ENCODE measurements at places on chromosomes 7 and 10.
A peak's percentile ranks its signal among the peaks of the same experiment; 100 is the strongest.

DNA sequence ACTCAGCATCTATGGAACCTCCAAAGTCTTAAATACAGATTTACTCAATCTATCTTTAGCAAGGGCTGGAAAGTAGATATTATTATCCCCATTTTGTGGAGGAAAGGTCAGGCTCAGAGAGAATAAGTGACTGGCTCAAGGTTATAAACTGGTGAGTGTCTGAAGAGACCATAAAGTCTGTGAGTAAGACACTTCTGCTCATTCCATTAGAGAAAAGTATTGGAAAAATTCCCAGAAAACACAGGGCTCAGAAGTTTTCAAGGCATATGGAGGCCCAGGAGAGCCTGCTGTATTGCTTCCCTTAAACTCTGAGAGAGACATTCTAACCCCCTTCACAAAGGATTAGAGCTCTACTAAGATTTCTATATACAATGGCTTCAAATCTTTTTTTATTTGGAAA lies 134.8 kb downstream of the PCDH15 start:
- no peak for DNase-seq

GRCh38 chr7:157553256-157553655 lies 216.5 kb downstream of the DNAJB6 start:
- DNase-seq: no peak

- no peak for DNase-seq
These were observed 68.0 kb upstream of the LRRC4 start for GRCh38 chr7:128099204-128099671.

DNA sequence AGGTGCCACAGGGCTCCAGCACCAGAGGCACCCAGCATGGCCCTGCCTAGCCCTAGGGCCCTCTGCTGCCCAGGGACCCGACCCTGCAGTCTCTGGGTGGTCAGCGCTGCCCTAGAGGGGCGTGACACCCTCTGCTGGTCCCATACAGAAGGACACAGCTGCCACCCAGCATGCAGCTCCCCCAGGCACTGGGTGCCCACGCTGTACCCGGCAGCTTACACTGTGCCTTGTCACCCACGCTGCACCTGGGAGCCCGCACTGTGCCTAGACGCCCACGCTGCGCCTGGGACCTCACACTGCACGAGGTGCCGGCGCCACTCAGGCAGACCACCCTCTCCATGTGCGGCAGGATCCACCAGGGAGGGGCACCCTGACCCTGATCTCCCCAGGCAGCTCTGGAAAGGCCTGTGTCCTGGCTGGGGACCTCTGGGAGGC lies 55.2 kb downstream of the PWWP2B start:
- DNase-seq: peak; percentile 61

GRCh38 chr7:80678707-80679106 lies 40.3 kb downstream of the CD36 start:
- no peak for DNase-seq

DNA sequence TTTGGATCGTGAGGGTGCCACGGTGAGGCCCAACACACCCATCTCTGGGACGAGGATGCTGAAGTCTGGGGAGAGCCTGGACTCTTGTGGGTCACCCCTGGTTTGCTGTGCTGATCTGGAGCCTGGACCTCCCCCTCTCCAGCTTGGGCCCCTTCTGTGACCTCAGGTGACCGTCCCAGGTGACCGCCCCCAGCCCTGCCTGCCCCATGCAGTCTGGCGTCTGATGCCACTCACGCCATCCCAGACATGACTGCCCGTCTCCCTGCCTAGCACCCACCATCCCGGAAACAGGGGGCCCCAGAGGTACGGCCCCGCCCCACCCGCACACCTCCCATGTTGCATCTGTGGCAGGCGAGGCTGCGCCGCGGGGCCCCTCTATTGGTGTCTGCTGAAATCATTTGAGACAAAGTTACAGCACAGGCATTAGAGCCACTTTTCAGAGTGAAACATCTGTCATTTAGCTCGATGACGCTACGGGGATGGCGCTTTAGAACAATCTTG lies 21.1 kb downstream of the UNCX start:
- no peak for DNase-seq

- DNase-seq: no peak
These were observed 3.5 kb upstream of the CPA2 start for GRCh38 chr7:130263130-130263529.

GRCh38 chr10:104322416-104322782 lies 15.9 kb downstream of the ITPRIP start:
- DNase-seq: no peak

GRCh38 chr7:23294549-23295400 lies 4.4 kb upstream of the MALSU1 start:
- no peak for DNase-seq

DNA sequence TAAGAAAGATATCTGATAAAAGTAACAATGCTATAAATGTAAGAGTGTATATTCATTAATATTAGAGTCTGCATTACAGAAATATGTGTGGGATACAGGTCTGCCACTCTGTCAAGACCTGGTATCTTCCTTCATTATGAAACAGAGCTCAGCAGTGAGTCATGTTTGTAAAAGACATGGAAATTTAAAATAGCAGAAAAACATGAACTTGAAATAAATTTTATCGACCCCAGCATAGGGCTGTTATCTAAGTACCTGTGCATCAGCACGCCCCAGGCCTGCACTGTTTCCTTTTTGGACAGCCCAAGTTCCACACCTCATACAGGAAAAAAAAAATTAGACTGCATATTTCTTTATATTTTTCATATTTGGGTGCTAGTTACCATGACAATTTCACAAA lies 58.0 kb upstream of the ZPBP start:
- no peak for DNase-seq

- no peak for DNase-seq
These were observed 70.6 kb upstream of the RHEB start for GRCh38 chr7:151590071-151590849.

GRCh38 chr10:51386248-51386885 lies 312.1 kb downstream of the PRKG1 start:
- DNase-seq: no peak

GRCh38 chr10:13789448-13789829 lies 202.7 kb downstream of the PRPF18 start:
- no peak for DNase-seq

DNA sequence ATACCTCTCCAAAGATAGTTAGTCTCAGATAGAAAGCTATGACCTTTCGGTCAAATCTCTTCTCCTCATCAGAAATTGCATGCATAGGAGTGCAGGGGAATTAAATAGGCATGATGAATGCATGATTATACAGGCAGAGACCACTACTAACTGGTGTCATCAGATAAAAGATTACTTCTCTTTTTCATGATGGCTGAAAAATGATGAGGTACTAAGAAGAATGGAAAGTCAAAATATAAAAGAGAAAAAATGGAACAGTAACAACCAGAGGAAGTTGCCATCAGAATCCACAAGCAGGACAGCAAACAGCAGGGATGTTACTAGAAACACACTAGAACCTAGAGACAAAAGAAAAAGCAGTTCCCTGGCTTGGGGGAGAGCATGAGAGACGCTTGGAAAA lies 31.6 kb downstream of the CTTNBP2 start:
- no peak for DNase-seq

- no peak for DNase-seq
These were observed 50.6 kb downstream of the PTPRN2 start for GRCh38 chr7:158536871-158537515.

DNA sequence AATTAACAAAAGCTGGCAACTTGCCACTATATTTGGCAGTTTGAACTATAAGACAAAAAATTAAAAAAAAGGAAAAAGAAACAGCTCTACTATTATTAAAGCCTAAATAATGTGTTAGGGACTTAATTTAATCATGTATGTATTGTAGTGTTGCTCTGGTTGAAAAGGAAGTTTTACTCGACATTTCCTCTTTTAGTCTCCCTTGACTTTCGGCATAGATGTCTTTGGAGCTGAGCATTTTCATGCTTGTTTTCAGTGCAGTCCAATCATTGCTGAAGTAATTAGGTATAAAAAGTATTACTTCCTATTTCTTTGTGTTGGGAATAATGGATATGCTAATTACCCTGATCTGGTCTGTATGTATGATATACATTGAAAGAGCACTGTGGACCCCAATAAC lies 216.8 kb upstream of the KLF6 start:
- DNase-seq: no peak

- DNase-seq: no peak
These were observed 120.4 kb downstream of the ARHGAP21 start for GRCh38 chr10:24603333-24603732.

- no peak for DNase-seq
These were observed 7.0 kb downstream of the MRPL43 start for GRCh38 chr10:100980311-100980710.

GRCh38 chr10:114073395-114074186 lies 29.9 kb downstream of the ADRB1 start:
- DNase-seq: no peak

DNA sequence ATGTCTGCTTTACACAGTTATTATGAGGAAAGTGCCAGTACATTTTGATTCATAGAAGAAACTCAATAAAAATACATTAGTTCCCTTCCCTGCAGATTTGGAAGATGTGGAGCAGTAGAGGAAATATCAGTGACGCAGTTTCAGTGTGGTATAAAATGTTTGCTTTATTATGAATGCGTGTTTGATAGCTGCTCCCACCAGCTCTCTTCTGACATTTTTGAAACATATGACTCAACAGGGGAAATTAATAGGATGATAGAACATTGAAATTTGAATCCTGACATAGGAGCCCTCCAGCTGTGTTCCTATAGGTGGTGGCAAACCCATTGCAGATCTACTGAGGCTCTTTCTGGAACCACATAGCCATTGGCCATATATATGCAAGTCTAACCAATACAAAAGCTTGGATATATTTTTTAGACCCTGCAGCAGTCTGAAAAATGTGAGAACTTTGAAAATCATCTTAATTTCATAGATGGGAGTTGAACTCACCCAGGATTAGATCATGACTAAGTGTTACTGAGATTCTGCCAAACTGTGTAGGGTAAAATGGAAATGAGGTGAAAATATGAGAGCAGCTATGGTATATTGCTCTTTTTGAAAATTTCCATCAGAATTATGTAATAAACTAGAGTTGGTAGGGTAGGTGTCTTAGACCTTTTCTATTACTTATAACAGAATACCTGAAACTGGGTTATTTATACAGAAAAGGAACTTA lies 47.8 kb downstream of the BZW2 start:
- DNase-seq: no peak

DNA sequence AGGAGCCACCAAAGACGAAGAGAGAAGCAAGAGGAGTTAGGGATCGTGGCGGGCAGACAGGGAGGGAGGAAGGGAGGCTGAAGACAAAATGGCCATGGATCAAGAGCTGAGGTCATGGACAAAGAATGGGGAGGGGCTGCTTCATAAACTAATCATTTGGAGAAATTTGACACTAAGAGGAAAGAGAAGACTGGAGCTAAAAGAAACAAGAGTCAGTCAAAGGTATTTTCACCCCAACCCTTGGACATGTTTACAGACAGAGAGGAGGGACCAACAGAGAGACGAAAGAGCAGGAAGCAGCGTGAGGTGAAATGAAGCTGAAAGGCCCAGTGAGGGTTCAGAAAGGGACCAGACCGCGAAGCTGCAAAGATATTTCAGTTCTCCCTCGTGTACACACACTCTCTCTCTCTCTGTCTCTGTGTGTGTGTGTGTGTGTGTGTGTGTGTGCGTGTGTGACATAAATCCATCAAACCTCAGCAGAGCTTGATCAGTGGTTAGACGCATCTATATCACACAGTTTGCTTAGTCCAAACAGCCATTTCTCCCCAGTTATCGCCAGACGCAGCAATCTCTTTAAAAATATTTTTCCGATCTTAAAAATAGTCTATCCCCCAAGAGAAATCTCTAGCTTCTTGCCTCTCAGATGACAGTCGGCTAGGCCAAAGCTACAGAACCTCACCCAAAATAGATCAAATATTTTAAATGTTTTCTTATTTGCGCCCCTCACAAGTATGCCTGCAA lies 12.5 kb upstream of the CALD1 start:
- DNase-seq: no peak

- DNase-seq: no peak
These were observed 15.6 kb downstream of the NACAD start for GRCh38 chr7:45073031-45073785.

DNA sequence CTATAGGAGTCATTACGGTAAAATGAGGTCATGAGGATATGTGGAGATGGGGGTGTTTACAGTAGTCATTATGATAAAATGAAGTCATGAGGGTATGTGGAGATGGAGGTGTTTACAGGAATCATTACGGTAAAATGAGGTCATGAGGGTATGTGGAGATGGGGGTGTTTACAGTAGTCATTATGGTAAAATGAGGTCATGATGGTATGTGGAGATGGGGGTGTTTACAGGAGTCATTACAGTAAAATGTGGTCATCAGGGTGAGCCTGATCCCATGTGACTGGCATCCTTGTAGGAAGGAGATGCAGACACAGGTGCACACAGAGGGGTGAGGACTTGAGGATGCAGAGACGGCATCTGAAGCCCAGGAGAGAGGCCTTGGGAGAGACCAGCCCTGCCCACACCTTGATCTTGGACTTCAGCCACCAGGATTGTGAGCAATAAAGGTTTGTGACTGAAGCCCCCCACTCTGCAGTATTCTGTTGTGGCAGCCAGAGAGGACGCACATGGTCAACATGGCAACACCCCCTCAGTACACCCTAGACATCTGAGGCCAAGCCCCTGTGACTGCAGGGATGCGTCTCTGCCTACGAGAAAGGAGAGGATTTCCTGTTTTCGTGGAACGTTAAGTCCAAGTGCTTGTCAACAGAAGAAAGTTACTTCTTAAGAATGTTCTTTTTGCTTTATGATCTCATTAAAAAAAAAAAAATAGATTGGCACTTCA lies 544.4 kb downstream of the DNAJB6 start:
- DNase-seq: no peak

- DNase-seq: no peak
These were observed 50.0 kb downstream of the SRI start for GRCh38 chr7:88169717-88170320.

- DNase-seq: no peak
These were observed 371.6 kb downstream of the RPS24 start for GRCh38 chr10:78405231-78405630.

DNA sequence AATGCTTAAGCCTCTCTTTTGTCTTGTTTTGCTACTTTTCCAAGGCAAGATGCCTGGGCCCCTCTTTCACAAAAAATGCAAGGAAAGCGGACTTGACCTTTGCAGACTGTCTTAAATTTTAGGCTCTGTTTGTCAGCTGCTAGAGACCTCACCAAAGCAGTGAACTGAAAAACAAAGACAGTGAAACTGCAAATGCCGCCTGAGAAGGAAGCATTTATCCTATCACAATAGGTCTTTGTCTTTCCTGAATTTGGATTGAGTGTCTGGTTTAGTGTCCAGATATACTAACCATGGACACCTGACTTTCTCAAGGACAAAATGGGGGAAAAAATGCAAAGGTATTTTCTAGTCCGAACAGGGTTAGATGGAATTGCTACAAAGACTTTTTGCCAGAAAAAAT lies 256.9 kb downstream of the INHBA start:
- DNase-seq: no peak

GRCh38 chr10:1661859-1662437 lies 75.4 kb downstream of the ADARB2 start:
- no peak for DNase-seq

- no peak for DNase-seq
These were observed 5.8 kb downstream of the COMTD1 start for GRCh38 chr10:75229971-75230370.

GRCh38 chr10:35451151-35452016 lies 115.1 kb downstream of the CCNY start:
- no peak for DNase-seq

- DNase-seq: no peak
These were observed 15.6 kb downstream of the ACSM6 start for GRCh38 chr10:95209509-95210127.
